Cortex of kidney (tissue), 1 donor: ENCODE measurements at places on chromosomes 2 and 18.

- no peak for DNase-seq
Observed at GRCh38 chr2:185278761-185279160, 459.8 kb upstream of the FSIP2 start.

GRCh38 chr2:98615481-98615880 lies 7.1 kb downstream of the UNC50 start:
- DNase-seq = no peak

DNA sequence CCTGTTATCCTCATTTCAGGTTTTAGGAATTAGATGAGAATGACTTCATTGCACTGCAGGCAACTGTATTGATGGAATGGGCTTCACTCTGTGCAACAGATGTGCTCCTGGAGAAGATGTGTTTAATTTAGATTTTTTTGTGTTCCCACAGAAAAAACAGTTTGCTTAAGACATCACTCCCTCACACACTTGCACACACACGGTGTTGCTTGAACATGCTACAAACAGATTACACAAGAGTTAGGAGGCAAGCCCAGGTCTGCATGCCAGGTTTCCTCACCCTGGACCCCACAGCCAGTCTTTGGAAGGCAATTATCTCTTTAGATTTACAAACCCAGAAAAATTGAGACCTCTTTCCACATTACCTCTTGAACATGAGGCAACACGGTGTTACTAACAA lies 93.7 kb upstream of the KLHL29 start:
- DNase-seq = no peak

DNA sequence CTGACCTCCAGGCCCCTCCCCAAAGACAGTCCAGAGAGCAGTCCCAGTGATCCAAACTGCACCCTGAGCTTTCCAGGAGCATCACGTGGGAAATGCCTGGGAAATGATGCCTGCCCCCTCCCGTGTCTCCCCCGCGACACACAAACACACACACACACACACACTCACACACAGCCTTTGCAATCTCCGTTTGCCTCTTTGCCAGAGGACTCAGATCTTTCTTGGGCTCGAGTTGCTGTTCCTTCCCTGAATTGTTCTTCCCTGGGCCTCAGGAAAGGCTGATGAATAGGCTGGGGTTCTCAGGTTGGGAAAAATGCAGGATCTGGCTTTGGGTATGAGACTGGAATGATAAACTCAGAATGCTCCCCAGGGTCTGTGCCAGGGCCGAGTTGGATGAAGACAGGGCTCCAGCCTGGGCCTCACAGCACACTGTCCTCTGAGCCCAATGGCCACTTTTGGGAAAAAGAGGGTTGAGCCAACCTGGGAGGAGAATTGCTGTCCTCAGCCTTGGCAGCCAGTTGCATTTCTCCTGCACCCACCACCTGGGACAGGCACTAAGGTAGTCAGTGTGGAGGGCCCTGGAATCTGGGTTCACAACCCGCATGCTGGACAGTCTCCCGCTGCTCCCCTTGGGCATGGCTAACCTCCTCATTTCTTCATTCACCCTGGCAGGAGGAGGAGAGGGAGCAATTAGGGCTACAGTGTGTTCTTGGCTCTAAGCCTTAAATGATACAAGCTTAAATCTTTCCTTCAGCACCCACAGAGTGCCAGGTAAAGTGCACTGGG lies 43.9 kb upstream of the ATP6V1B1 start:
- no peak for DNase-seq

DNA sequence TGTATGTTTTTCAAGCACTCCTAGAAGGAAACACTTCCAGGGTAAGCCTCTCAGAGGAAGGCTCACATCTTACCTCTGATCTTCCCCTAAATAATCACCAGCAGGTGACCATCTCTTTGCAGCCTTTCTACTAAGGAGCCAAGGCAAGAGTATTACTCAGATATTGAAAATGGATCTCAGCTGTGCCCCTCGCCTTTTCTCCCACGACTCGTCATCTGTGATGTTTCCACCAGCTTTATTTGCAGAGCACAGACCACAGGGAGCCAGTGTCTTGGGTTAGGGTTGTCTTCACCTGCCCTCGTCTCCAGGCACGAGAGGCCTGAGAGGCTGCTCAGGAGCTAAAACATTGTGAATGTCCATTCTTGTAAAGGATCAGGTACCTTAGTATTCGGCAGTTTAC lies 16.9 kb upstream of the SCLY start:
- DNase-seq = no peak

GRCh38 chr2:239874636-239875356 lies 150.3 kb downstream of the NDUFA10 start:
- no peak for DNase-seq

DNA sequence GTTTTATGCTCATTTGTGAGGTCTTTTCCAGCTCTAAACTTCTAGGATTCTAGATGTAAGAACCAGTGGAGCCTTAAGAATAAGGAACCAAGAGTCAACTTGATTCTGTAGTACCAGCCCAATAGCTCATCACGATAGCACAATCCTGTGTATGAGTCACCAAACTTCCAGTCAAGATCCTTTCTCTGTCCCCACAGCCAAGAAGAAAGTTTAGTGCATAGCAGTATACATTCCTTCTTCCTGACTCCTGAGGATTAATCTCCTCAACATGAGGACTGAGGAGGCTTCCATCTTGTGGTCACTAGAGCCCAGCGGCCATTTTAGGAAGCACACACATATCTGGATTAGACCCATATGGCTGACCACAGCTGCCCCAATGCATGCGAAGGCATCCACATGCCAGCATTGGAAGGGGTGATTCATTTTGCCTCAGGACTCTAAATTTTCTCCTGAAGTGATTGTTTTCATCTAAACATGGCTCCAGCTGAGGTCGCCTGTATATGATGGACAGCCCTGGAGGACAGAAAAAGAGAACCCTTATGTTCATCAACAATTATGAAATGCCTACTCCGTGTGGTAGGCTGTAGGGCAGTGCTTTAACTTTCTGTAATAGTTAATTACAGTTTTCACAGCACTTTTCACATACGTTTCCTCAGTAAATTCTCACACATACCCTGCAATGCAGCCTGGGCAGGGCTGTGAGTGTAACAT lies 53.5 kb downstream of the RASGRP3 start:
- DNase-seq = no peak

DNA sequence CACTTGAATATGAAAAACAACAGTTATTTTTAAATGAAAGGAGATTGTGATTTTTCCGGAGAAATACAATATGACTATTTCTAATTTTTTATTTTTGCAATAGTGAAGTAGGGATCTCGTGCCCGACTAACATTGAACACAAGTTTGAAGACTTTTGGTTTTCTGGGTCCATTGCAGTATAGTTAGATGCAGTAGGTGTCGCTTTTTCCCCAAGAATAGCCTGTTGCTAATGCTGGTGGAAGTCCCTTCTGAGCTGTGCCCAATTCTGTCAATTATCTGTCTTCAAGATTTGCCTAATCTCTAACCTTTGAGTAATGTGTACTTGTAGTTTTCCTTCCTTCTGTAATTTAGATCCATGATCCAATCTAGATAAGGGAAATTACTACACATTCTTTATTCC lies 36.5 kb downstream of the SEMA4F start:
- DNase-seq = no peak

GRCh38 chr18:2979871-2980790 lies 32.8 kb downstream of the LPIN2 start:
- DNase-seq = no peak

DNA sequence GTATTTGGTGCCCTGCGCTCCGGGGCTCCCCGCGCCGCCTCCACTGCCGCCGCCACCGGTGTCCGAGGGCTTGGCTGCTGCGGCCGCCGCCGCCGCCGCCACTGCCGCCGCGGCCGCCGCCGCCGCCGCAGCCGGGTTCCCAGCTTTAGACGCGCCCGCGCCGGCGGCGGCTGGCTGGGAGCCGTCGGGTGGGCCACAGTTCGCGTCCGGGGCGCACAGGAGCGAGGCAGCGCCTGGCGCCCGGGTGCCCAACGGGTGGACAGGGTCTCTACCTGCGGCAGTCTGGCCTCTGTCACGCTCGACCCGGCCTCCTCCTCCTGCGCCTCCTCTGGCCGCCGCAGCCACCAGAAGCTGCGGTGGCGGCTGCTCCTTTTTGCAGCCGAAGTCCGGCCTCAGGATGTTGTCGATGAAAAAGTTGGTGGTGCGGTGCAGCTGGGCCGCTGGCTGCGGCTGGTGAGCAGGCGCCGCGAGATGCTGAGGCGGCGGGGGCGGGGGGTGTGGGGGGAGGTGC lies 951 bp downstream of the EN1 start:
- DNase-seq = no peak

GRCh38 chr2:238046725-238047270 lies 14.0 kb upstream of the SCLY start:
- no peak for DNase-seq

- no peak for DNase-seq
Observed at GRCh38 chr18:7242926-7243325, 12.0 kb downstream of the LRRC30 start.

- no peak for DNase-seq
Observed at GRCh38 chr2:157337978-157338377, 12.4 kb upstream of the ERMN start.
